NCI-H2171 (cell line): ENCODE measurements at places on chromosomes 4 and X.

GRCh38 chr4:106690487-106690886, 321.9 kb upstream of the GIMD1 start:
- DNase-seq = no peak

- DNase-seq = no peak
These were observed 210.7 kb downstream of the PDGFRA start for GRCh38 chr4:54439831-54440243.

DNA sequence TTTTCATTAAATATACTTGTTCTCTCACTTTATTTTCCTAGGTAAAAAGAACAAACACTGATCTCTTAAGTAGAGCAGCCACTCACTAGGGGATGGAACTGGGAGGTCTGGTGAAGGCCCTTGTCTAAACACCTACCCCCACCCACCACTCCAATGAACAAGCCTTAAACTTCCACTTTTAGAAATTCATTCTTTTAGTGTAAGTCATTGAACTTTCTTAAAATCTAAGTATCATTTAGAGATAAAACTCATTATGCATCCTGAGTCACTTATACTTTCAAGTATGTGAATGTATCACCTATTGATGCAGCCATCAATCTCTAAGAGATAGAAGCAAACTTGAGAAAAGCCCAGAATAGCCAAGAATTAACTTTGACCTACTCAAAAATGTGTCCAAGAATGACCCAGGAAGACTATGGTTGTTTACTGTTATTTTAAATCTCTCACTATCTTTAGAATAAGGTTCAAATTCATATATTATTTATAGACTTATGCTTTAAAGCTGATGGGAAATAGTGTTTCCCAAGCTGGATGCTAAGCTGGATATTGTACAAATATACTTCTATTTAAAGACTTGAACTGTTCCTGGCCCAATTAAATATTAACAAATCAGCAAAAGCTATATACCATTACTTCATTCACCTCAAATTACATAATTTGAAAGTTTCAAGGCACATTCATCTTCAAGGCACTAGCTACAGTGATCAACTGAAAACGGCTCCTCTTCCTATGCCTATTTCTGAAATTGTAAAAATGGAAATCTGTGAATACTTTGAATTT, 49.5 kb downstream of the CAMK2D start:
- DNase-seq = no peak

GRCh38 chr4:15945516-15945915, 7.0 kb upstream of the FGFBP1 start:
- no peak for DNase-seq

GRCh38 chr4:89173336-89174090, 62.2 kb downstream of the TIGD2 start:
- DNase-seq = no peak

- DNase-seq = no peak
These were observed 378.6 kb upstream of the ANXA10 start for GRCh38 chr4:167713756-167714155.

DNA sequence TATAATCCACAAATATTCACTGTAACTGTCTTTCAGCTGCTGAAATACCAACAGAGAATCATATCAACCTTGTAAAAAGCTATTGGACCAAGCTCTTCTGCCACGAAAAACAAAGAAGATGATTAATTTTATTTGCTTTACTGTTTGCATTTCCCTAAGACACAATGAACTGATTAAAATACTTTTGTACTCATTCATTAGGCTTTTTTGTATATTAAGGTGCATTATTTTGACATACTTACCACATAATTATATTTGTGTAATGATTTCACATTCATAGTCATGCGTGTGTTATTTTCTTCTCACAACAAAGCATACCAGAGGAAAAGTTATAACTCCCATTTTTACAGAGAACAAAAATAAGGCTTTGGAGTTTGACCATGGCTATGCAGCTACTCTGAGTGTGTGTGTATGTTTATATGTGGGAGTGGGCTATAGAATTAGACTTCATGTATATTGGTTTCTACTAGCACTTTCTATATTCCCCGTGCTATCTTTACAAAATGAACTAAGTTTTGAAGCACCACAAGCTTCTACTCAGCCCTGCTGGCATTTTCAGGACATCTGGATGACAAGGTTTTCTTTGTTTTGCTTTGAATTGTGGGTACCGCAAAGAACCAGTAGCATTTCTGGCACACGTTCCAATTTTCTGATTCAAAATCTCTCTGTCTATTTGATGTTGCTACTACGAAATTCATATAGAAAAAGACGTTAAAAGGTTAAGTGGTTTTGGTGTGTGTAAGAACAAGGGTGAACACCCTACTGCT, 11.0 kb upstream of the FGF5 start:
- no peak for DNase-seq

- DNase-seq = no peak
These were observed 20.4 kb upstream of the TLR2 start for GRCh38 chr4:153663667-153664066.

GRCh38 chrX:55007656-55008055, 7.5 kb downstream of the APEX2 start:
- DNase-seq = no peak

GRCh38 chr4:81131066-81131465, 84.0 kb downstream of the PRKG2 start:
- no peak for DNase-seq

DNA sequence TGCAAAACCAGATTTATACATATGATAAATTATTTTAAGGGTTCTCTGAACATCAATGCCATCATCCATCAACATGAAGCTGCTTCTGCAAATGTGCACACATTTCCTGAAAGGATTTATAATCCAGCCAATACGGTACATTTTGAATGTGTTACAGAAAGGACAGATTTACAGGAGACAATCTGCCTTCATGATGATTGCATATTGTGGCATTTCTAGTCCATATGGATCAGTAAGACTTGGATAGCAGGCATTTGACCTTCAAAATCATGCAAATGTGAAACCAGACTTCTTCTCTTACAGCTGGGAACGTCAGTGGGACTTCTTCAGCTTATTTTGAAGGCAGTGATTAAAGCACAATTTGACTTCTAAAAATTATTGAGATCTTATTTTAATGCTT, 217.3 kb upstream of the GK2 start:
- DNase-seq = no peak

GRCh38 chr4:128715616-128716015, 93.9 kb upstream of the JADE1 start:
- no peak for DNase-seq

GRCh38 chr4:21535898-21536297, 412.7 kb downstream of the KCNIP4 start:
- no peak for DNase-seq

DNA sequence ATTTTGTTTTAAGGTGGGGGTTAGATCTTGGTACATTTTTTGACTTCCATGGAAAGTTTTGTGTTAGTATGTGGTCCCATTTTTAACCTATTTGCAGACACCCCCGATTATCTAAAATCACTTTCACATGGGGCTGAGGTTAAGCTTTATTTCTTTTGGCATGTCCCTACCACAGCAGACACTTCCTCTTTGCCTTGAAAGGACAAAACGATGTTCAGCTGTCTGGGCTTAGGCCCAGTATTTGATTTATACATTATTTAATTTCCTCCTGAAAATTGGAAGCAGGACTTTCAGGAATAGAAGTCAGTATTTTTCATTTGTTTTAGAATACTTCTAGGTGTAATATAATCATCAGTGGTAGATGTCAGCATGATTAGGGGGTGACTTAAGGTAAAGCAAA, 112.4 kb upstream of the SPRY1 start:
- DNase-seq = no peak

- DNase-seq = no peak
These were observed 1678.7 kb upstream of the PCDH10 start for GRCh38 chr4:131470360-131470759.

- no peak for DNase-seq
These were observed 4.6 kb downstream of the MMAA start for GRCh38 chr4:145623831-145624230.

GRCh38 chr4:99998062-99998867, 48.2 kb upstream of the H2AZ1 start:
- no peak for DNase-seq

DNA sequence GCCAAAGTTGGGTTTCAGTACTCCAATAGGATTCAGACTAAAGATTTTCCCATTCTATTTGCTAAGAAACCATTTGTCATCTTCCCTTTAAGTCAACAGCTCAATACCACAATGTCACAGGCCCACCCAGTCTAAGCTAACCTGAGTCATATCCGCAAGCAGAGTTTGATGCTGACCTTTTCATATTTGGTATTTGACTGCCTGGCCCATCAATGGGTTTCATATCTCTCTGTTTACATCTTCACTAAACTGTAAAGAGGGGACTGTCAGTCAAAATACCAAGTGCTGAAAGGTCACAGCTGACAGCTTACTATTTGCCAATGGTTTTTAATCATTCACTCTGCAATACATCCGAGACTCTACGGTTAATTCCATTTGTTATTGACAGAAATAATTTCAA, 707.5 kb upstream of the ACTRT1 start:
- no peak for DNase-seq

DNA sequence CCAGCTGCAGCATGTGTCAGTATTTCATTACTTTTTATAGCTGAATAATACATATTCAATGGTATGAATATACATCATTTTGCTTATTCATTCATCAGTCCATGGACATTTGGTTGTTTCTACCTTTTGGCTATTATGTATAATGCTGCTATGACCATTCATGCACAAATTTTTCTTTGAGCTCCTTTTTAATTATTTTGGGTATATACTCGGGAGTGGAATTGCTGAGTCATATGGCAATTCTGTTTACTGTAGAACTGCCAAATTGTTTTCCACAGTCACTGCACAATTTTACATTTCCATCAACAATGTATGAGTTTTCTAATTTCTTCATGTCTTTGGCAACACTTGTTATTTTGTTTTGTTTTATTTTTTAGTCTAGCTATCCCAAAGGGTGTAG, 405.9 kb upstream of the PITX2 start:
- DNase-seq = no peak

GRCh38 chr4:73868206-73869129, 725 bp upstream of the CXCL1 start:
- no peak for DNase-seq

GRCh38 chr4:61086979-61087378, 113.1 kb upstream of the ADGRL3 start:
- DNase-seq = no peak

DNA sequence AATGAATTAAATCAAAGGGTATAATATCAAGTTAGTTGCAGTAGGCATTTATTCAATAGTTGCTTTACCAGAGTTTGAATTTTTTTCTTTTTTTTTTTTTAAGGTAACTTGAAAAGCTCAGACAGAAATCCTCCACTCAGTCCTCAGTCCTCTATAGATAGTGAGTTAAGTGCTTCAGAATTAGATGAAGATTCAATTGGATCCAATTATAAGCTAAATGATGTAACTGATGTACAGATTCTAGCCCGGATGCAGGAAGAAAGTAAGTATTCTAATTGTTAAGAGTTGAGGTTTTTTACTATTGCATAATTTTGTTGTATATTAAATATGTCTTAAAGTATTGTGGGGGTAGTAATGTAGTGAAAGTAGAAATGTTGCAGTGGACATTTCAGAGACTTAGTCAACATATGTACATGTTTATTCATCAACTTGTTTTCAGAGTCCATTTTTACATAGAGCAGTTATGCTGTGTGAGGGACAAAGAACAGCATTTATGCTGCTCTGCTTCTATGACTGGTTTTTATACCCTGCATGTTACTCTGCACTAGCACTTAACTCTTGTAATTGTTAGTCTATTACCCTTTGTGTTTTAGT, 38.4 kb downstream of the SLAIN2 start:
- no peak for DNase-seq

DNA sequence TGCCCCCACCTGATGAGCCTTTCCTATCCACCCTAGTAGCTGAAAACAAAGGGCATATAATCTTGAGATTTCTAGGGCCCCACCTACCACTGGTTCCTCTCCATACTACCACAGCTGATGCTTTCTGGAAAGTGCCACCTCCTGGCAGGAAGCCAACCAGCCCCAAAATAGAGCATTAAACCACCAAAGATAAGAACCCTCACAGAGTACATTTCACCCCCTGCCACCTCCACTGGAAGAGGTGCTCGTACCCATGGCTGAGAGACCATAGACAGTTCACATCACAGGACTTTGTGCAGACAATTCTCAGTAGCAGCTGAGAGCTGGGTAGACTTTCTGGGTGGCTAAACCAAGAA, 94.1 kb downstream of the IRS4 start:
- DNase-seq = no peak

DNA sequence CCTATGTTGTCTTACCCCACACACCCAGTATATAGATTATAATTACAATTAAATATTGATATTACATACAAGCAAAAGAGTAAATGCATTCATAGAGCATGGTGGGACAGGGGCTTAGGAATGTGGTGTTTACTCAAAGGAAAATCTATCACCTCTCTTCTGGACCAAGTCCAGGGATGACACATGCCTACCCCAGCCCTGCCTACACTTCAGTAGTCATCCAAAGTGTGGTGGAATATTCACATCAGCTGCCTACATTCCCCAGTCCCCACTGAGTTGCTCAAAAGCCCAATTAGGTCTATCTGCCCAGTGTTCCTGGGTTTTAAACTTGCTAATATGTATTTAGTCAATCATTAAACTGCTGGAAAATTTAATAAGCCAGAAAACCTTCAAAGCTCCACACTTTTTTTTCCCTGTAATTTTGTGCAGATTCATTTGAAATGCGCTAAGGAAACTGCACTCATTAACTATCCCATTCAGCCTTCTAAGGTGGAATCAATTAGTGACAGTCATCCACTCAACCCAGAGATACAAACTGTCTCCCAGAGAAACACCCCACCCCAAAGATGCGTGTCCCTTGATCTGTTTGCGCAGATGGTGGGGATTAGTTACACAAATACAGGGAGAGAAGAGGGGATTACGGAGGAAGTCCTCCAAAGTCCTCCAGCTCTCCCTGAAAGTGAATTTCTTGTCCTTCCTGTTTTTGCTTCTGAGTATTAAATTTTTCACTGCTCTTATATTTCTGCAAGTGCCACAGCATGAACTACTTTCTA, 91.7 kb upstream of the KDR start:
- DNase-seq = no peak

DNA sequence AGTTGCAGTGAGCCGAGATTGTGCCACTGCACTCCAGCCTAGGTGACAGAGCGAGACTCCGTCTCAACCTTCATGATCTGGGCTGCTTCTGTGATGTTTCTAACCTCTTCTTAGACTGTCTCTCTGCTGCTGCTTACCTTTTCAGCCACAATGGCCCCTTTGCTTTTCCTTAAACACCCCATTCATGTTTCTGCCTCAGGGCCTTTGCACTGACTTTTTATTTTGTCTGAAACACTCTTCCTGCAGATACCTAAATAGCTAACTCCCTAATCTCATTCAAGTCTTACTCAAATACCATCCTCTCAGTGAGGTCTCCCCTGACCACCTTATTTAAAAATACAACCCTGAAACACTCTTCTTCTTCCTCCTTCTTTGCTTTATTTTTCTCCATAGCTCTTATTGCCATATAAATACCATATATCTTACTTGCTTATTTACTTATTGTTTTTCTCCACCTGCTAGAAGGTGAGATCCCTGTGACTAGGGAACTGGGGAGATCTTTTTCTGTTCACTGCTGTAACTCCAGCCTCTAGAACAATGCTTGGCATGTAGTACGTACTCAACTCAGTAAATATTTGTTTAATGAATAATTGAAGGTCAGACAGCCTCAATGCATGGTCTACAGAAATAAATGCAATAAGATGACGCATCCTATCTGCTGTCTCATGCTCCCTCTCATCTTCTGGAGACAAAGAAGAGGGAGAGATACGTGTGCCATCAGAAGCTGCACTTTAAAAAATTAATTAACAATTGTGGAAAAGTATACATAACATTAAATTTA, 43.8 kb upstream of the SETD7 start:
- no peak for DNase-seq

- DNase-seq = peak; percentile 84
These were observed at the start of gene RNF150 for GRCh38 chr4:141133146-141133998. Gene RNF150 (minus strand): TSS chr4:141133469.

GRCh38 chrX:49842621-49843020, 13.5 kb downstream of the PAGE4 start:
- no peak for DNase-seq
